K562 (cell line): ENCODE measurements at places on chromosomes 1 and 21.

GRCh38 chr1:86289161-86289560, 107.0 kb downstream of the ODF2L start:
- no peak for DNase-seq

- DNase-seq = no peak
These were observed 19.5 kb downstream of the SLC30A1 start for GRCh38 chr1:211559222-211560010.

DNA sequence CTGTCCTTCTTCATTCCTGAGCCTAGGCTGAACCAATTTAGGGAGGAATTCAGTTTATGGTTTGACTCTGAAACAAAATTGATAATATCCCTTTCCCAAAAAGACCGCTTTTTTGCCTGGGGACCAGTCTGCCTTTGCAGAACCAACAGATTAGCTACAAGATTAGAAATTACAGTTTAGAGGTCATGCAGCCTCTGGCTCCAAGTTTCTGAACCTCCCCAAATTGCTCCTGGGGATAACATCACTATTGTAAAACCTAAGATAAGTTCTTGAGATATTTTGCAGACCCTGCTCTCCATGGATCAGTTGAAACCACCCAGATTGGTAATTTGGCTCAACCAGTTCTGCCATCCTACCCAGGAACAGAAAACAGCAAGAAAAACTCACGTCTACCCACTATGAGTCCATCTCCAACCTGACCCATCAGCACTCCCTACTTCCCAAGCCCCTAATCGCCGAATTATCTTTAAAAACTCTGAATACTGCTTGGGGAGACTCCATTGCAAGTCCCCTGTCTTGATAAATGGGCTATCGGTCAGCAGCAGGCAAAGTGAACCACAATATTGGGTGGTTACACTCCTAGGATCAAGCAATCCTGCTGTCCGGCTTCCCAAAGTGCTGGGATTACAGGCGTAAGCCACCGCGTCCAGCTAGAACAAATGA, 605 bp upstream of the RABGGTB start:
- DNase-seq = no peak

GRCh38 chr1:25802915-25803314, 2.9 kb downstream of the SELENON start:
- peak; percentile 39 for DNase-seq

DNA sequence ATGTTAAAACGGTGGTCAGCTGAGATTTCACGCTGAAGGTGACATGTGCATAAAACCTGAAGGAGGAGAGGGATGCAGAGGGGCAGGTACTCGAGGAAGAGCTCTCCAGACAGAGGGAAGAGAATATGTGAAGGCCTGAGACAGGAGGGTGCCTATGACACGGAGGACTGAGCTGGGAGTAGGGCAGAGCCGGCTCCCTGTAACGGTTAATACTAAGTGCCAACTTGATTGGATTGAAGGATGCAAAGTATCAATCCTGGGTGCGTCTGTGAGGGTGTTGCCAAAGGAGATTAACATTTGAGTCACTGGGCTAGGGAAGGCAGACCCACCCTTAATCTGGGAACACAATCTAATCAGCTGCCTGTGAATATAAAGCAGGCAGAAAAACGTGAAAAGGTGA, 136.2 kb upstream of the SYT6 start:
- no peak for DNase-seq
